Upper lobe of left lung (tissue), 6 donors: ENCODE measurements at places on chromosomes 11 and 22. TPM values are rescaled to one million over a fixed set of nuclear protein-coding genes. Genes with fewer than 3 reads are reported as not detected.

Gene FLRT1
- total RNA-seq: 0.09 TPM

- no peak for DNase-seq
Observed at GRCh38 chr11:104700609-104701008, 197.7 kb downstream of the CASP12 start.

DNA sequence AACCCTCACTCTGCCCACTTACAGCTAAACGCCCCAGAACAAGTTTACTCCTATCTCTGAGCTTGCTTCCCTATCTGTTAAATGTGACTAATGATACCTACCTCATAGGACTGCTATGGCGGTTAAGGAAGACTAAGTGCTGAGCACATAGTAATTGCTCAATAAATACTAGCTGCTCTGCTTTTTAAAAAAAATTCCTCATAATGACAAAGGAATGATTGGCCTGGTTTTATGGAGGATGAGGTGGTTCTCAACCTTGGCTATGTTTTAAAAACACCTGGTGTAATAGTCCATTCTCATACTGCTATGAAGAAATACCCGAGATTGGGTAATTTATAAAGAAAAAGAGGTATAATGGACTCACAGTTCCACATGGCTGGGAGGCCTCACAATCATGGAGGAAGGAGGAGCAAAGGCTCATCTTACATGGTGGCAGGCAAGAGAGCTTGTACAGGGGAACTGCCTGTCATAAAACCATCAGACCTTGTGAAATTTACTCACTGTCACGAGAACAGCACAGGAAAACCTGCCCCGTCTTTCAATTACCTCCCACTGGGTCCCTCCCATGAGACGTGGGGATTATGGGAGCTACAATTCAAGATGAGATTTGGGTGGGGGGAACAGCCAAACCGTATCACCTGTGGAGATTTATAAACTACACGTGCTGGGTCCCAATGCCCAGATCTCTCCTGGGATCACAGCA, 127.2 kb upstream of the SYT13 start:
- DNase-seq: no peak

- DNase-seq: no peak
Observed at GRCh38 chr11:65423516-65424204, 1.1 kb downstream of the NEAT1 start.

GRCh38 chr11:32464078-32464477, 28.7 kb upstream of the WT1 start:
- no peak for DNase-seq

DNA sequence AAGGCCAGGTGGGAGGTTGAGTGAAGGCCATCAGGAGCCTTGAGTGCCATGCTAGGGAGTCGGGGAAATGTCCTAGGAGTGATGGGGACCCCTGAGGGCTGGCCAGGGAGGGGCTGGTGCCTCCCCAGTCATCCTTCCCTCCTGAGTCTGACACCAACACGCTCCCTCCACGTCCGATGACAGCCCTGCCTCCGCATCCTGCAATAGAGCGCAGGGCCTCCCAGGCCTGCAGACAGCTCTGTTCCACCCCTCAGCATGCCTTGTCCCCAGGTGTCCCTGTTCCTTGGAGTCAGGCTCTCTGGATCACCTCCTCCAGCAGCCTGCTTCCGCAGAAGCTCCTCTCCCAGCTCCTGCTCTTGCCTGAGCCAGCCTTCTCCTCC, 3.1 kb downstream of the RAC2 start:
- no peak for DNase-seq

DNA sequence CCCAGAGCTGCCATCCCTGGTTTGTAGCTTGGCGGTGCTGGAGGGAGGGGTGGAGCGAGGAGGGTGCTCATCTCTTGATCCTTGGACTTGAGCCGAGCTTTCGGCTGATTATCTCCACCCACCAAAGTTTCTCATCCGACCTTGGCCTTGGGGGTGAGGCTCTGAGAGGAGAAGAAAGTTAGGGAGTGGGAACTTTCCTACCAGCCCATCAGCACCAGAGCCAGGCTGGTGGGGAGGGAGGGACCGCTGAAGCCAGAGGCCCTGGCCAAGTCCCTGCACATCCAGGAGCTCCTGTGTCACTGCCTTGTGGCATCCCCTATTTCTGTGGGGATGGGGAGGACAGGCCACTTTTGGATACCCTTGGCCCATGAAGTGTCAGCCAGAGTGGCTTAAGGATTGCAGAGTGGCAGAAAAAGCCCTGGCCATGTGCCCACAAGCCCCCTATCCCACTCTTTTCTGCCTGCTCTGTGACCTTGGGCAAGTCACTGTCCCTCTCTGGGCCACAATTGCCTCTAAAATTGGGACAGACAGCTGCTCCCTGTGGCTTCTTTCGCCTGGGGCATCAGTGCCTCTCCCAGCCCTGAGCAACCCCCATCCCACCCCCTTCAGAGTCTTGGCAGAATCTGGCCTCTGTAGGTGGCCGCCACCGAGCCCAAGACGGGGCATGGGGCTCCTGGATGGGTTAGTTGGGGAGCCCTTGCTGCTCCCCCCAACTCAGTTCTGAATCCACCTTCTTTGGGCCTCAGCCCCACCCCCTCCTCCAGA, 10.3 kb downstream of the KCTD17 start:
- no peak for DNase-seq
